ENCODE measurements at places on chromosomes 3 and 15. TPM values are rescaled to one million over a fixed set of nuclear protein-coding genes. Genes with fewer than 3 reads are reported as not detected.

DNA sequence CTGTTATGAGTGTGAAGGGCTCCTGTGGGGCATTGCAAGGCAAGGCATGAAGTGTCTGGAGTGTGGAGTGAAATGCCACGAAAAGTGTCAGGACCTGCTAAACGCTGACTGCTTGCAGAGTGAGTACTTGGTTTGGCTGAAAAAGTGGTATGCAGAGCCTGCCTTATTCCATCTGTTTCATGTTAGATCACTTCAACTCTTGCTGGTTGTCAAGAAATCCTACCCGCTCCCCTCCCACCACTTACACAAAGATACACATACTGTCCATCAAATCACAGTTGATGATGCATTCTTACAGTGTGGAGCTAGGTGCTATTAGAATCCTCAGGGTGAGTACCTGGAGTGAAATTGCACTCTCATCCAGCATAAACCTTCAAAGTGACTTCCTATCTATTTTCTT lies 272.1 kb downstream of the UNC13C start:
- DNase-seq, result no peak

DNA sequence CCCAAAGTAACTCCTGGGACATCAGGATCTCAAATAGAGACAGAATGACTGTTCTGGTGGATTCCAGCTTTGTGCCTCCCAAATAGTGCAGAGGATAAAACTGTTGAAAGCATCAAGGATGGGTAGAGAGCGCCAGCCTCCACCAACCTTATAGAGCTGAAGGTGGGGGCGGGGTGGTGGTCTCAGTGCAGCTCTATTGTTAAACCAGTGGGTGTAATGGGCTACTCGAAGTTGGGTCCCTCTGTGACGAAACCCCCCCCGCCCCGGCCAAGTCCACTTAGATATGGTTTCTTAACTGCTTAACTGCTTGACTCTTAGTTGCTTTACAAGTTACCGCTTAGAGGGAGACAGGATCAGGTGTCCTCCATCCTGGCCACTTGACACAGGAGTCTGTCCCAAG lies 22.7 kb downstream of the DHX30 start:
- DNase-seq, result no peak

DNA sequence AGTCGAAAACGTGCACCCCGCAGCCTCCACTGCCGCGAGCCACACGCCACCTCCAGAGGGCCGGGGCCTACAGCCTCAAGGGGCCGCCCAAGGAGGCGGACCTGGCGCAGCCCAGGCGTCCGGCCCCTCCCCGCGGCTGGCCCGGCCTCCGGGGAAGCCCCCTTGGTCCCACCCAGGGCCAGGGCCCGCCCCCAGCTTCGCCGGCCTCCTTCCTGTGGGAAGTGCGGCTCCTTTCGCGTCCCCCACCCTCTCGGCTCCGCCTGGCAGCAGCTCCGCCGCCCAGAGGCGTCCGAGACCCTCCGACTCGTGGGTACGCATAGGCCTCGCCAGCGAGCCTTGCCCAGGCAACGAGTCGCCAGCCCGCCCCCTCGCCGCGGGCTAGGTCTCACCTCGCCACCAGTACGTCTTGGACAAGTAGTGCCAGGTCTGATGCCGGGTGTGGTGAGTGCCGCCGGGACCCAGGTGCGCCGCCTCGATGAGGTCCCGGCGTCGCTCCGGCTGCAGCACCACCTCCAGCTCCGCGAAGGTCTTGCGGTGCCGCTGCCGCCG lies 642 bp downstream of the ZBTB11 start:
- DNase-seq, result peak; percentile 91

CHP1 gene
- 160 TPM for total RNA-seq

ZIC1 gene
- total RNA-seq, result not detected

Measured in Caki2 (cell line).